ENCODE measurements at places on chromosomes 12 and 14.

GRCh38 chr12:51189790-51190355 lies 16.9 kb upstream of the TFCP2 start:
- DNase-seq: no peak

DNA sequence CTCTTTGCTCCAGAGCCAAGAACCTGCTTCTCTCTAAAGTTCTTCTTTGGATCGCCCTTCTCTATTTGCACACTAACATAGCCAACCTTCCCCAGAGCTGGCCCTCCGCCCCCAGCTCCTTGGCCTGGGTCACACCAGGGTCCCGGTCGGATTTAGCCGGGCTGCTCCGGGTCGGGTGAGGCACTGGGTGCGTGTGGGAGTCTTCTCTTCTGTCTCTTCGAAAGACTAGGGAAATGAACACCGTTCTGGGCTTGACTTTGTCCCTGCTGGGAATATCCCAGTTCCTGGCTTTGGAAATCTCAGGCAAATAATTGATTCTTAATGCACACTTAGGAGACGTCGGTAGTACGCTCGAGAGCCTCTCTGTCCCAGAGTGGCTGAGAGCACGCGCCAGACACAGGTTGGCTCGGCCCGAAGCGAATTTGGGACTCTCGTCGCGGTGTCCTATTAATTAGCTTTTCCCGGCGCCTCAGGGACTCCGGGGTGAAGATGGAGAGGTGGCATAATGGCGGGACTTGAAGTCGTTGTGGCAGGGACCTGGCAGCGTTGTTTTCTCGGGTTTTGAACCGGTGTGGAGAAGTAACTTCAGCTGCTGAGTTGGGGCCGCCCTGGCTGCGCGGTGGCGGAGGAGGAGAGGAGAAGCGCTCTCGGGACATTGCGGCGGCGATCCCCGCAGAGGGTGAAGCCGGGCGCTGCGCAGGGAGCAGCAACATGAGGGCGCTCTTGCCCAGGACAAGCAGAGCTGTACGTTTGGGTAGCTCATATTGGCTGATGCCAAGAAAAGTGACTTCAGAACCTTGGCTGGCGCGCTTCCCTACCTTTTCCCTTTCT lies 7.5 kb downstream of the FOXG1 start:
- DNase-seq: no peak

GRCh38 chr12:132462788-132463187 lies 27.2 kb upstream of the FBRSL1 start:
- no peak for DNase-seq

DNA sequence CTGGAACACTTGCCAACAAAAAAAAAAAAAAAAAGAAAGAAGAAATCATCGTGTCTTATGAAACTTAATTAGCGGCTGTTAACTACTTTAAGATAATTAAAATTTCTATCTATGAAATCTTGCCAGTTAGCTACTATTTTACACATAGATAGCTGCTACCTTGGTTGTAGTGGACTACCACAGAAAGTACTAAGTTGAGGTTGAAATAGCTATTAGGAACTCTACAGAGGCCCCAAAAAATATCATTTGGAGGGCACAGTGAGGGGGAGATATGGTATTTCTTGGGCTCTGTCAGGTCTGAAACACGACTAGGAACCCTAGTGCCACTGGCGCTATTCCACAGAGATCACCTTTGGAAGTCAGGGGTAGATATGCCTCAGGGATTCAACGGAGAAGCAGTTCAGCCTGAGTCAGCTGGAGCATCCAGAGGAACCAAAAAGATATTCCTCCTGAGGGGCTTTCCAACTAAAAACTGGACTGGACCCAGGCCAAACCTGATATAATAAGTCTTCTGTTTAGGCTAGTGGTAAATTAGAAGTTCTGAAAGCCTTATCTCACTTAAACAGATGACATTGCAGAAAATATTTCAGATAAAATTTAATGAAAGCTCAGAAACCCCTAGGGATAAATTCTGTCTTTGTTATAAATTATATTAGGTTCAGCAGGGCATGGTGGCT lies 126.1 kb downstream of the EPS8 start:
- DNase-seq: no peak

- no peak for DNase-seq
These were observed 15.9 kb downstream of the NCOR2 start for GRCh38 chr12:124551268-124552144.

GRCh38 chr12:83461336-83461935 lies 774.7 kb downstream of the TMTC2 start:
- no peak for DNase-seq

GRCh38 chr12:96136725-96137378 lies 57.3 kb upstream of the ELK3 start:
- DNase-seq: no peak

DNA sequence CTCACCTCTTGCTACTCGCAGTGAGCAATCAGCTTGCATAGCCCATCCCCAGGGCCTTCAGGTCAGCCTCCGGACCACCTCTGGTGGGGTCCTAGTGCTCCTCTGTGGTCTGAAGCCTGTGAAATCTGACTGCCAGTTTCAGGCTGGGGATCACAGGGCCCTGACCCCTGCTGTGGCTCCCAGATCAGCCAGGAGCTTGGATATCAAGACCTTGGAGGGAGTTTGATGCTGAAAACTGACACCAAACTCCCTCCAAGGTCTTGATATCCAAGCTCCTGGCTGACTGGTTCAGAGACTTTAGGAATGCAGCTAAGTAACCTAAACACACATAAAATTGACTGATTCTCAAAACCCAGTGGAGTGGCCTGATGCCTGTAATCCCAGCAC lies 19.8 kb upstream of the DHRS4 start:
- DNase-seq: no peak

DNA sequence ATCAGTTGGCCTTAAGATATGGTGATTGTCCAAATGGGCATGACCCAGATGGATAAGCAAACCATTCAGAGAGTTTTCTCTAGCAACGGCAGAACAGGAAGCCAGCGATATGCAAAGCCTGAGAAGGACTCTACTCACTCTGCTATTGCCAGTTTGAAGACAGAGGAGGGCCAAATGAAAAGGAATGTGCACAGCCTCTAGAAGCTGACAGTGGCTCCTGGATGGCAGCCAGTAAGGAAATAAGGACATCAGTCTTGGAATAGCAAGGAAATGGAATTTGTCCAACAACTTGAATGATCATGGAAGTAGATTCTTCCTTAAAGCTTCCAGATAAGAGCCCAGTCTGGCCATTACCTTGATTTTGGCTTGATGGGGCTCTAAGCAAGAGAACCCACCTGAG lies 60.0 kb downstream of the TMTC2 start:
- DNase-seq: no peak

GRCh38 chr14:29274890-29275596 lies 508.5 kb downstream of the FOXG1 start:
- no peak for DNase-seq

GRCh38 chr12:58819985-58820384 lies 100.3 kb downstream of the LRIG3 start:
- DNase-seq: no peak
